DMS 273 treated with DMSO at 0.1 percent for 48 hours (cell line): ENCODE measurements at places on chromosomes 1 and 21.

- no peak for DNase-seq
These were observed 141.4 kb upstream of the ZNHIT6 start for GRCh38 chr1:85849660-85850059.

- DNase-seq = no peak
These were observed 2.0 kb downstream of the COL24A1 start for GRCh38 chr1:86154571-86155050.

- peak; percentile 97 for DNase-seq
These were observed 7.6 kb downstream of the DCLRE1B start for GRCh38 chr1:113912594-113913311.

GRCh38 chr1:44881011-44881632 is 38.1 kb upstream of the PTCH2 start:
- DNase-seq = no peak

DNA sequence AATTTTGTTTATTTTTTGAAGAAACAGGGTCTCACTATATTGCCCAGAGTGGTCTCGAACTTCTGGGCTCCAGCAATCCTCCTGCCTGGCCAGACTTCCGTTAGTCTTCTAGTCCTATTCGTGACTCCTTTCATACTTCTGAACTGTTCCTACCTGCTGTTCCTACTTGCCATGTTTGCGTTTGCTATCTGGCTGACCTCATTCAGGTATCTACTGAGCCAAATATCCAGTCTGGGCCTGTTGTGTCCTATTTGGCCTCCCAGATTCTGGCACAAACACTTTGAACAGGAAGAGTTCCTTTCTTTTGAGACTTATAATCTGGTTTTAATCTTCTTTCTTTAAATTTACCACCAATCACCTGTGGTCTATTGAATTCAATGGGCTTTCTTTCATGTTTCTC is 6.9 kb upstream of the NR1I3 start:
- DNase-seq = no peak

- no peak for DNase-seq
These were observed 167.1 kb downstream of the ZBTB18 start for GRCh38 chr1:244218220-244218619.

- no peak for DNase-seq
These were observed 492 bp upstream of the COLGALT2 start for GRCh38 chr1:184037849-184038591.

- DNase-seq = peak; percentile 99
These were observed 8.2 kb upstream of the CAP1 start for GRCh38 chr1:40032240-40032891.

DNA sequence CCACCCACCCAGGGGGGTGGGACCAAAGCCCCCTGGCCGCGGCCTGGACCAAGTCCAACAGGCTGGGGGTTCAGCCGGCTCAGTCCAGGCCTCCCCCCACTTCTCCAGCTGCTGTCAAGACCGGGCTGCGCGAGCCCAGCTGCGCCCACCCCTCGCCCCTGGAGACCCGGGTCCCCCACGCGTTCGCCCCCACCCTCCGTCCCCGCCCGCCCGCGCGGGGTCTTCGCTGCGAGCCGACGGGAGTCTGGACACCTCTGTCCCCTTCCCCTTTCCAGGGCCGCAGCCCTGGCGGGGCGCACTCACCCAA is 253 bp downstream of the RAP1GAP start:
- DNase-seq = no peak

DNA sequence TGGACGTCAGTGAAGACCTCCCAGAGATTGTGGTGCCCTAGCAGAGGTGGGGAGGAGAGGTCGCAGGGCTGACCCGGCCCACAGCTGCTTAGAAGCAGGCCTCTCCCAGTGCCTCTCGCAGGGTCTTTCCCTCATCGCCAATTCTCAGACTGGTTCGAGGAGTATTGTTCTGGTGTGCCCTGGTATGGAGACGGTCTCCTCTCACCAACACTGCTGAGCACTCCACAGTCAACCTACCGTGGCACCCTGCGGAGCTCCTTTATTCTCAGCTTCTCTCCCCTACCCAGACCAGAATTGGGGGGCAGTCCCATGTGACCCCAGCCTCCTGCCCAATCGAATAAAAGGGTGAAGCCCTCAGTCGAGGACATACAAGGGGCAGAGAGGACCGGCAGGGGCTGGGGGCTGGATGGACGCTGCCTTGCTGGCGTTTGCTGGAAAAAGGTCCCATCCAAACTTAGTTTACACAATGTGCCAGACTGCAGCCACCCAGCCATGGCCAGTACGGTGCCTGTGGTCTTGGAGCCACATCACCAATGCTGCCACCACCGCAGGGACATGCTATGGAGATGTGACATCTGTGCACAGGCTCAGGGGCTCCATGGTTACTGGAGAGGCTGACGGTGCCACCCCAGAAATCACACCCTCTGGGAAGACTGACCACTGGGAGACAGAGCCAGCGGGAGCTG is 80.8 kb downstream of the STUM start:
- no peak for DNase-seq

DNA sequence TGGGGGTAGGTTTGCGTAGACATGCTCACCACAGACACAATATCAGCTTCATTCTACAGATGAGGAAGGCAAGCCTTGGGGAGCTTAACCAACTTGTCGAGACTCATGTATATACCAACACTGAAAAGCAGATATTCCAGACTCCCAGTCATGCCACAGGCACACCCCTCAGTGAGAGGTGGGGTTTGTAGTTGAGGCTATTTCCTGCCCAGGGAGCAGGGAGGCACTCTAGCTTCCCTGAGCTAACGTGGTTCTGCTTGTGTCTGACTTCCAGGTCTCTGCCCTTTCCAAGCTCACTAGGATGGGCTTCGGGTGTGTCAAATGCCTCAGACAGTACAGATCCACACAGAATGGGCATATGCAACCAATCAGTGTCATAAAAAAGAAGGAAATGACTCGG is 122.3 kb upstream of the RUNX1 start:
- no peak for DNase-seq
